ENCODE measurements at places on chromosomes 2 and 18.

GRCh38 chr18:74299746-74300145 is 8.0 kb upstream of the CYB5A start:
- peak; percentile 56 for DNase-seq

DNA sequence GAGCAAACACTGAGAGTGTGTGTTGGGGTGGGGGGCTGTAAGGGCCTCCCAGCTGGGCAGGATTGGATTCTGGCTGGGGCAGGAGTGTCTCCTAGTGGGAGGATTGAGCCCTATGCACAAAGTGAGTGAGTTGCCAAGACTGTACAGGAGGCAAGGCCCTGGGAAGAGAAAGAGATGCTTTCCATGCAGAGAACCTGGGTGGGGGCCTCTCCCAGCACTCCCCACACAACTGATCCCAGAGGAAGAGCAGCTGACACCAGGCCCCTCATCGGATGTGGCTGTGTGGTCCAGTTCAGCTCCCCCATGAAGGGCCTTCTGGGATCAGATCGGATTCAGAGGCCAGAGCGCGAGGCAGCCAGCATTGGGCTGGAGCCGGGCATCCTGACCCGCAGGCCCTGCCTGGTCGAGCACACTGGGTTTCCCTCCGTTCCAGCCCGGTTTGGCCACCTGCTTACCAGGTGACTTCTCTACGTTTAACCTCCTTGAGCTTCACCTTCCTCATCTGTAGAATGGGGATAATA is 49.4 kb upstream of the FAHD2A start:
- DNase-seq: no peak

DNA sequence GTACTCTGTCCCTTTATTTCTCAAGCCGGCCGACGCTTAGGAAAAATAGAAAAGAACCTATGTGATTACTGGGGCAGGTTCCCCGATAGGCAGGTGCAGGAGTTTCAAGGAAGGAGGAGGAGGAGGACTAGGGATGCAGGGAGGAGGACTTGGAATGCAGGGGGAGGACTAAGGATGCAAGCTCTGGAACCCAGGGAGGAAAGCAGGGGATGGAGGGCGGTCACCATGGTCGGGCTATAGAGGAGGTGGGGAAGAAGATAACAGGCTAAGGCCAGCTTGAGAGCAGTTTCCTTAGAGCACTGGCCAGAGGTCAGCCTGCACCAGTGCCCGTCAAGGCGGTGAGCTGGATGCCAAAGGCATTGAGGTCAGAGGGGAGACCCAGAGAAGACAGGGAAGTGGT is 18.7 kb upstream of the B3GNT7 start:
- no peak for DNase-seq

DNA sequence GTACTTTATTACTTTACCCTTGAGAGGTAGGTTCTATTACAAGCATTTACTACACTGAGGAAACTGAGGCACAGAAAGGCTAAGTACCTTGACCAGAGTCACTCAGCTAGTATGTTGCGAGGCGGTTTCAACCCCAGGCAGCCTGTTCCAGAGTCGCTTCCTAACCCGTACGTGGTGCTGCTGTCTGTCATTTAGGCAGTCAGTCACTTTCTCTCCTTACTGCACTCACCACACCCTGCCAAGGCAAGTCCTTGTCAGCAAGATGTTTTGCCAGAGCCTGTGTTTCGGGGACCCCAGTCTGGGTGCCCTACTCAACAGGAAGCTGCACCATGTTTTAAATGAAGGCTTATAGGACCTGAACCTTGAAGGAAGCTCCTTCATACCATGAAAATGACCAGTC is 174.9 kb downstream of the TPGS2 start:
- DNase-seq: no peak

- DNase-seq: peak; percentile 61
Measured at GRCh38 chr2:16756831-16757644, 91.4 kb upstream of the CYRIA start.

GRCh38 chr18:46386788-46387187 is 270.2 kb downstream of the LOXHD1 start:
- DNase-seq: peak; percentile 52

- no peak for DNase-seq
Measured at GRCh38 chr18:68666381-68666780, 48.5 kb downstream of the TMX3 start.

GRCh38 chr2:41598161-41598894 is 449.5 kb upstream of the PKDCC start:
- no peak for DNase-seq

- DNase-seq: no peak
Measured at GRCh38 chr2:193462411-193462810, 1267.7 kb upstream of the TMEFF2 start.

GRCh38 chr2:136901732-136902131 is 136.4 kb downstream of the THSD7B start:
- no peak for DNase-seq

DNA sequence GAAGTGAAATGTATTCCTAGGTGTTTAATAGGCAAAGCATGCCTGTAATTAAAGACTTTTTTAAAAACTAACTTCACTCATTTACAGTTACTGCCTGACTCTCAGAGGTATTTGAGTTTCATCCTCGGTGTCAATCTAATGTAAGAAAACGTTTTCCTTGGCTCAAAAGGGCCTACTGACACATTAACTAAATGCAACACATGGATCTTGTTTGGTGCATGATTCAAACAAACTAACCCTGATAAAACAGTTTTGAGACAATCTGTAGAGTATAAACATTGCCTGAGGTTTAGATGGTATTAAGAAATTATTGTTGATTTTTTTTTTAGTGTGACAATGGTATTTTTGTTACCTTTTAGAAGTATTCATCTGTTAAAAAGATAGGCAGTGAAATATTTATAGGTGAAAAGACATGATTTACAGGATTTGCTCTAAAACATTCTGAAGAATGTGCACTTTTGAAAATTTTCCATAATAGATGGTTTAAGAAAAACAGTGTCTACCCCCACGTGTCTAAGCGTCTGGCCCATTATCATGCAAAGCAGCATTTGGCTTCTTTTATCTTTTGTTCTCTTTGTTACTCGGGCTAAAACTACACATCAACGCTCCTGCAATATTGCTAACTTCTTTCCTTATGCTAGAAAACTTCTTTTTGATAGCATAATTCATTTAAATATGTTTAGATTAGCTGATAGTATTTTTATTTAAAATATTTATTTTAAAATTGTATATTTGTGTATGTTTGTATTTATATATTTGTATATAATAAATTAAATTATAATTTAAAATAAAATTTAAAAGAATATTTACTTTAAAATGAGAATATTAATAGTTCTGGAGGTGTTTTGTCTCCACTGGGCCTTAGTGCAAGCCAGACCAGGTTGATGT is 160.2 kb upstream of the NDUFV2 start:
- no peak for DNase-seq

DNA sequence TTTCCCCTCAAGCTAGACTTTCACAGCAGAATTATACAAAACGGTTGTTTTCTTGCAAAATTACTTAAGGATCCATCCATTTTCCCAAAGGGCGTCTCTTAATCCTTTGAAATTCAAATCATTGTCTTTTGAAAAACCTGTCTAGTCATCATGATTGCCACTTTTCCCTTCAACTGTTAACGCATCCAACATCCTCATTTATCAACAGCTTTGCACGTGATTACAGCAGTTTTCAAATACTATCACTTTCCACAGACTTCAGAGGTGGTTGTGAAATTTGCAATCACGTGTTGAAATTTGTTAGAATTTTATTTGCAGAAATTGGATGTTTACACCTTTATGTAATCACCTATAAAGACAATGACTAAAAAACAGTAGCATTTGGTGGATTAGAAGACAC is 304.4 kb upstream of the SLC39A10 start:
- no peak for DNase-seq

DNA sequence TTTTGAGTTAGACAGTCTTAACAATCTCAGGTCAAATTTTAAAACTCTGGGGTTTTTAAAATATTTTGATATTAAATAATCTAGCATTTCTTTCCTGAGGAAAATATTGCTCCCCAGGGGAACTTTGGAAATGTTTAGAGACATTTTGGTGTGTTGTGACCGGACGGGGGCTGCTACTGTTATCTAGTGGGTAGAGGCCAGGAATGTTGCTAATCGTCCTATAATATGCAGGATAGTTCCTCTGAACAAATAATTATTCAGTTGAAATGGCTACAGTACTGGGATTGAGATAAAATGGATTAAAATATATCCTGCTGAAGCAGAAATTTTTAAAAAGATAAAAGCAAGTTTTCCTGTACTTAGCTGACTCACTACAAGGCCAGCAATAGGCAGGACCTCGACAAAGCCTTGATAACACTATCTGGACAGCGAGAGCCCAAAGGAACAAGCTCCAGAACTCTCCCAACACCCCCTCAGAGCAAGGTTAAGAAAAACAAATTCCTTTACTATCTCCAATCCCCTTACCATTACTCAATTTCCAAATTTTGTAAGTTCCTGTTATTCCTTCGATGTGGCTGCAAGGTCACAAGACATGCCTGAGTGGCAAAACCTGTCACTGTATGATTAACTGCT is 1407.4 kb downstream of the SUCLG1 start:
- DNase-seq: no peak

DNA sequence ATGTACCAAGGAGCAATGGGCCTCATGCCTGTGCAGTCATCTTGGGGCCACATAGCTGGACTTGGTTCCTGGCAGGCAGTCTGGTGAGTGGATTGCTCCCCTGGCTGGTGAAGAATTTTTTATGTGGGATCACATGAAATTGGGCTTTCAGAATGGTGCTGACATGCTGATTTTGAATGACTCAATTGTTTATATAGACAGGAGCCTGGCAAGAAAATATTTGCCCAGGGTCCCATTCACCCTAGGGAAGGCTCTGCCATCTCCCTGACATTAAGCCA is 266.9 kb downstream of the DYSF start:
- DNase-seq: no peak

DNA sequence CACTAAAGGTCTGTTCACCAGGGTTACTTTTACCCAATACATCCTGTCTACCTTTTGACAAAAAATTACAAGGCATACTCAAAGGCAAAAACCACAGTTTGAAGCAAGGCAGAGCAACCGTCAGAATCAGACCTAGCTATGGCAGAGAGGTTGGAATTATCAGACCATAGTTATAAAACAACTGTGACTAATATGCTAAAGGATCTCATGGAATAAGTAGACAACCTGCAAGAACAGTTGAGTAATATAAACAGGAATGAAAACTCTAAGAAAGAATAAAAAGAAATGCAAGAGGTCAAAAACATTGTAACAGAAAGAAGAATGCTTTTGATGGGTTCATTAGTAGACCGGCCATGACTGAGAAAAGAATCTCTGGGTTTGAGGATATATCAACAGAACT is 318.8 kb upstream of the KCNH7 start:
- DNase-seq: peak; percentile 59

DNA sequence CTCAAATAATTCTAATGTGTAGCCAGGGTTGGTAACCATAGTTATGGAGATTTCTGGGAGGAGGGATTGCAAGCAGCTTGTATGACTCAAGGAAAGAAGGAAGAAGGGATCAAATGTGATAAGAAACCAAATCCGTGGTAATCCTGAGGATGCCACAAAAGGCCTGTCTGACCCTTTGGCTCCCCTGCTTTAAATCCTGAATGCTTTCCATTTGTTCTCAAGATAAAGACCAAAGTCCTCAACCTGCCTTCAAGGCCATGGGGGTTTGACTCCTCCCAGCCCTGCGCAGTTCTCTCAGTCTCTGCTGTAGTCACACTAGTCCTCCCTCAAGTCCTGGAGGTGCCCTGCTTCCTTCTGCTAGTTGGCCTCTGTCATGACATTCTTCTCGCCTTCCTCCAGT is 74.0 kb downstream of the SUMO1 start:
- no peak for DNase-seq
